ENCODE measurements at places on chromosomes 3 and 15.
A peak's percentile ranks its signal among the peaks of the same experiment; 100 is the strongest.

DNA sequence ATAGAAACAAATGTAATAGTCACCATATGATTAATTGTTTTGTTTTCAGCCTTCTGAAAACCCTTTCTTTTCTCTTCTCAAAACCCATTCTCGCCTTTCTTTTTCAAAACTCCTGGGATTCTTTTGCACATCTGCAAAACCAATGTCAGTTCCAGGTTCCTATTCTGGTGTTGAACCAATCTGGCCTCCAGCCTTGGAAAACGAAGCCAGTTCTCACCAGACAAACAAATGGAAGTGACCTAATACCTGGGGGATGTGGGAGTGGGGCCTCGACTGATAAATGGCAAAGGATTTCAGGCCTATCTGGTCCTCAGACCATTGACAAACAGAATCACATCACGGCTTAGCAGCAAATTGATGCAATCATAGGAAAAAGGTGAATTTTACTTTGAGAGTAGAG is 73.0 kb downstream of the COL8A1 start:
- DNase-seq: peak; percentile 66

DNA sequence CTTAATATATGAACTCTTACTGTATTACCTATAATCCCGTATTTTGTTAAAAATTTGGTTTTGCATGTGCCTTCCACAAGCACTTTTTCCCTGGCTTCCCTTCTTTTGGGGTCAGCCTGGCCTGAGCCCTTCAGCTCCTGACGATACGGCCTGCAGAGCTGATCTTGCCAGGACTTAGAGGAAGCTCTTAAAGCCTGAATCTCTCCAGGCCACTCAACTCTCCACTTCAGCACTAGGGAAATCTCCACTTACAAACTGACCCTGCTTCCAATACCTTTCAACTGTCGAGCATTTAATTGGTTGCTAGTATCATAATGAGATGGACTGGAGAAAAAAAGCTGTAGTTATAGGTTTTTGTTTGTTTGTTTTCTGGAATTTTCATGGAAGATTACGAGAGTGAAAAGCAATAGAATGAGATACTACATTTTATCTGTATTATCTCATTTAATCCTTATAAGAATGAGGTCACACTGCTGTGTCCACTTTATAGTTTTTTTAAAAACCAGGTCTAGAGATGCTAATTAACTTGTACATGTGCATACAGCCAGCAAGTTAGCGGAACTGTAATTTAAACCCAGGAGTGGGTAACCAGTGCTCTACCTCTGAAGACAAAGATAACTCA is 54.8 kb downstream of the ZBTB38 start:
- no peak for DNase-seq

DNA sequence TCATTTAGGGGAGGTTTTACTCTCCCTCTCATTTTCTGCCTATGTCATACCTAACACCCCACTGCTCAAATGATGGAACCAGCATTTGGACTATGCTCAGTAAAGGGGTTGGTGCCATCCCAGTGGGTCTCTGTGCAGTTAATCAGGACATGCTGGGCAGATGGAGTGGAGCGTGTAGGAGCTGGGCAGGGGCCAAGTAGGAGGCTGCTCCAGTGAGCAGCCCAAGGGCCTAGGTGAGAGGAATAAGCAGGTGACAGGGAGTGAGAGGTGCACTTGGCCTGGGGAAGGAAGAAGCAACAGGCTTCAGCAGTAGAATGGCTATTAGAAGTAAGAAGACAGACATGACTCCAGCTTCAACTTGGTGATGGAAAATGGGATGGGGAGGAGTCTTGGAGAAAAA is 72.2 kb downstream of the EPHB1 start:
- no peak for DNase-seq

GRCh38 chr15:98422130-98422478 is 226.2 kb upstream of the IGF1R start:
- no peak for DNase-seq

DNA sequence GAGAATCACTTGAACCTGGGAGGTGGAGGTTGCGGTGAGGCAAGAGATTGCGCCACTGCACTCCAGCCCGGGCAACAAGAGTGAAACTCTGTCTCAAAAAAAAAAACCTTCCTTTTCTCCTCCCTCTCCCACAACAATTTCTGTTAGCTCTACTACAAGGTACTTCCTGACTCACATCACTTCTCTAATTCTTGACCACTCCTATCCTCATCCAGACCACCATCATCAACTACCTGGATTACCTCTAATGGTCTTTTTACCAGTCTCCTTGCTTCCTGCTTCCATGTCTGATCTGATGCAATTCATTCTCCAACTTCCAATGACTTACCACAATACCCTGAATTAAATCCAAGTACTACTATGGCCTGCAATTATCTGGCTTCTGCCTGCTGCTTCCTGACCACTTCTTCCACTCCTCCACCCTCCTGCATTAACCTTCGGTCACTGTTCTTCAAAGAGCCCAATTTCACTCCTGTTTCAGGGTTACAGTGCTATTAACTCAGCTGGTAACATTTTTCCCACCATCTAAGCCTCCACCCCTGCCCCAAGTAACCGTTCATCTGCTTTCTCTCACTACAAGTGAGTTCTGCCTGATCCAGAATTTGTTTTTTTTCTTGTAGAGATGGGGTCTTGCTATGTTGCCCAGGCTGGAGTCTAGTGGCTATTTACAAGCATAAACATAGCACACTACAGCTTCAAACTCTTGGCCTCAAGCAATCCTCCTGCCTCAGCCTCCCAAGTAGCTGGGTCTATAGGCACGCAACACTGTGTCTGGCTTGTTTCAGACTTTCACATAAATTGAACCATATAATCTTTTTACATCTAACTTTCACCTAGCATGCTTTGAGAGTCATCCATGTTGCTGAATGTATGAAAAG is 27.8 kb downstream of the DCAF1 start:
- peak; percentile 2 for DNase-seq

DNA sequence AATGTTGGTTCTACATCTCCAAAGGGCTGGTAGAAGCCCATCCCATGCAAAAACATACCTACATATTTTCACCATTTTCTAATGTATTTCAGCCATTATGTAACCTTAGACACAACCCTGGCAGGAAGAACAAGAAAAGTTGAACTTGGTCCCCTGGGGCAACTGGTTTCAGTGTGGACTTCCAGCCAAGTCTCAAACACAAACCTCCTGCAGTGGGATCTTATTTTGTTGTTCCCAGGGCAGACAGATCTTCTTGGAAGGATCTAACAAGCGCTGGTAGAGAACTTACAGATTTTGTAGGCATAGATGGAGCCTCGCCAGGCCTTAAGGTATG is 96.3 kb downstream of the ADAMTS17 start:
- DNase-seq: no peak

- peak; percentile 72 for DNase-seq
Observed at GRCh38 chr15:33242165-33242564, 47.7 kb upstream of the FMN1 start.

GRCh38 chr3:1272546-1273265 is 179.9 kb downstream of the CNTN6 start:
- DNase-seq: peak; percentile 46

DNA sequence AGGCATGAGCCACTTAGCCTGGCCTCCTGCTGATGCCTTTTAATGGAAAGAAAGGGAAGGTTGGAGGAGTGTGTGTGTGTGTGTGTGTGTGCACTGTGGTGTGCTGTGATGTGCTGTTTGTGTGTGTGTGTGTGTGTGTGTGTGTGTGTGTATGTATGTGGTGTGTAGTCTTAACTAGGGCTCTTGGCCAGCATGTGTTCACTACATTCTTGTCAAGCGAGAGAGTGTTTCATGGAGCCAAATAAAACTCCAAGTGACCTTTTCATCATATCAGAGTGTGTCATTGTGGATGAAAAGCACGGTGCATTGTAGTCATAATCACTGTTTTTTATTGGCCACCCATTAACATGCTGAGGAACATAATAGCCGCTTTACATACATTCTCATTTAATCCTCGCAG is 30.8 kb upstream of the BHLHE40 start:
- no peak for DNase-seq
